ENCODE measurements at places on chromosomes 12 and 14. TPM values are rescaled to one million over a fixed set of nuclear protein-coding genes. Genes with fewer than 3 reads are reported as not detected.
A peak's percentile ranks its signal among the peaks of the same experiment; 100 is the strongest.

Gene PLCZ1
- not detected for total RNA-seq

GRCh38 chr12:132272711-132273110 lies 56.7 kb downstream of the GALNT9 start:
- DNase-seq, result no peak

- DNase-seq, result peak; percentile 37
These were observed 53.9 kb upstream of the PTPRB start for GRCh38 chr12:70691018-70691672.

DNA sequence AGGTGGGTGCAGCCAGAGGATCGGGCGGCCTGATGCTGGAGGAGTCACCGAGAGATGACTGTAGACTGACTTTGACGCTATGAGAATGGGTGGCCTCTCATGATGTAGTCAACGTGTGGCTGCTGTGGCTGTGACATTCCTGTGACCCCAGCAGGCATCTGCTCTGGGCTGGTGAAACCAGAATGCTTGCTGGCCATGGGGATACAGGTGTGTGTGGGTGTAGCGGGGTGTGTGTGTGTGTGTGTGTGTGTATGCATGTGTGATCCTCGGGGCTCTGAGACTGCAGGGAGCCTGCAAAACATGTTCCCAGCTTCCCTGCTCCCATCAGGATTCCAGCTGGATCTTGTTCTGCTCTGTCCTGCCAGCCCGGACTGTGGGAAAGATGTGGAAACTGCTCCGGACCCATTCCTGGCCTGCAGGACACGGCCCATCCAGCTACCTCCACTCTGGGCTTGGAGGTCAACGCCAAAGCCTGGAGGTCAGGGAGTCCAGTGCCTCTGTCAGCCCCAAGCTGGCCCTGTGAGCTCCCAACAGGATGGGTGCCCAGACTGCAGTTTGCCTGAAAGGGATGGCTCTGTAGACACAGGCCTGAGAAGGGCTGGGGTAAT lies 18.8 kb upstream of the HHIPL1 start:
- no peak for DNase-seq

- no peak for DNase-seq
These were observed 45.5 kb downstream of the TSPAN11 start for GRCh38 chr12:30972035-30972434.
